ENCODE measurements at places on chromosomes 4 and X.
A peak's percentile ranks its signal among the peaks of the same experiment; 100 is the strongest.

GRCh38 chr4:8255698-8256441 is 13.7 kb upstream of the HTRA3 start:
- no peak for DNase-seq

- peak; percentile 69 for DNase-seq
These were observed 795 bp upstream of the SH3KBP1 start for GRCh38 chrX:19887911-19888879.

GRCh38 chr4:19944251-19944650 is 307.5 kb upstream of the SLIT2 start:
- DNase-seq: no peak

DNA sequence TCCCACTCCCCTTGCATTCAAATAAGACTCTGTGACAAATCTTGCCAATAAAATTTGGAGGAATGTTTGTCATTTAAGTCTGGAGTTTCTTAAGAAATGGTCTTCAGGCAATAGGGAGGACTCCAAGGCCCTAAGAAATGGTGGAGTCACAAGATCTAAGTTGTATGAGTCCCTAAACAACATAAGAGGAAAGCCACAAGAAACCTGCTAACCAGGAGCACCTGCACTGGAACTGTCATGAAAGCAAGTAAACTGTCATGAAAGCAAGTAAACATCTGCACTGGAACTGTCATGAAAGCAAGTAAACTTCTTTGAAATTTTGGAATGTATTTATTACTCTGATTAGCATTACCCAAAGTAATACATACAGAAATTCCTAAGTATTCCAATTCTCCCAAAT is 3.5 kb downstream of the CNOT6L start:
- no peak for DNase-seq

DNA sequence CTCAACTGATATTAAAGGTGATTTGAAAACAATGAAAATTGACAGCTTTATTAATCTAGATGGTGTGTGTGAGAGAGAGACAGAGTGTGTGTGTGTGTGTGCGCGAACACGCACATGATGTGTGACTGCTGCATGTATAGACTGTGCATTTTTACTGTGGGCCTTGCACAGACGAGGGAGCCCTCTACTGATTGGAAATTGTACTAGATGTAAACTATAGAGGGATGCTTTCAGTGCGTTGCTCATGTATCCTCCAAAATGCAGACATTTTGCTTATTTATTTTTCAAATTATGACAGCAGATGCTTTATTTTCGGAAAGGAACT is 168.4 kb upstream of the GK2 start:
- DNase-seq: peak; percentile 30

DNA sequence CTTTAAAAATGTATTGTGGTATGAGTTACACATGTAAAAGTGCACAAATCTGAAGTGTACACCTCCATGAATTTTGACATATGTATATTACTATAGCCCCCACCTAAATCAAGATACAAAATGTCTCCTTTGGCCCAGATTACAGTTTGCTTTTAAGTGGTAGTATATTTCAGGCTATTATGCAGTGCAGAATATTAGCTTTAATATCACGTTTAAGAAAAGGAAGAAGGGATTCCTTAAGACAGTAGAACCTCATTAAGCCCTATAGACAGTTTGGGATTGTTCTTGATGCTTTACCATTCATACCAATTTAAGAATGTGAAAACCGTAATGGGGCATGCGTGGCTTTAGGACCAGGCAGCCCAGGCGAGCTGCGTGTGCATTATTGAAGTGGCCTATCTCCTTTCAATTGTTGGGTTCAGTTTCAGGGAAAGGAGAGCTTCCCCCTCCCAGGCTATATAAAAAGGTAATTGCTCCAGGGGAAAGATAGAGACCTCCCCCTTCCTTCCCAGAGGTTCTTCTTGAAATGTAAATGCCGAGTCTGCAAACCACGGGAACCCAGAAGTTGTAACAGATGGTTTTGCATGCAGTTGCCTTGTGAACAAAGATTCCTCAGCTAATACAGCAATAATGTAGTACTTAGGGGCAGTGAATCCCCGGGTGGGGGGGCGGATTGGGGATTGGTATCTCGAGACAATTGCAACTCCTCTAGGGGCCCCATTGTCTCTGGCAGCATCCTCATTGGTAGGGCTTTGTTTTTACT is 106.1 kb downstream of the UCHL1 start:
- no peak for DNase-seq

DNA sequence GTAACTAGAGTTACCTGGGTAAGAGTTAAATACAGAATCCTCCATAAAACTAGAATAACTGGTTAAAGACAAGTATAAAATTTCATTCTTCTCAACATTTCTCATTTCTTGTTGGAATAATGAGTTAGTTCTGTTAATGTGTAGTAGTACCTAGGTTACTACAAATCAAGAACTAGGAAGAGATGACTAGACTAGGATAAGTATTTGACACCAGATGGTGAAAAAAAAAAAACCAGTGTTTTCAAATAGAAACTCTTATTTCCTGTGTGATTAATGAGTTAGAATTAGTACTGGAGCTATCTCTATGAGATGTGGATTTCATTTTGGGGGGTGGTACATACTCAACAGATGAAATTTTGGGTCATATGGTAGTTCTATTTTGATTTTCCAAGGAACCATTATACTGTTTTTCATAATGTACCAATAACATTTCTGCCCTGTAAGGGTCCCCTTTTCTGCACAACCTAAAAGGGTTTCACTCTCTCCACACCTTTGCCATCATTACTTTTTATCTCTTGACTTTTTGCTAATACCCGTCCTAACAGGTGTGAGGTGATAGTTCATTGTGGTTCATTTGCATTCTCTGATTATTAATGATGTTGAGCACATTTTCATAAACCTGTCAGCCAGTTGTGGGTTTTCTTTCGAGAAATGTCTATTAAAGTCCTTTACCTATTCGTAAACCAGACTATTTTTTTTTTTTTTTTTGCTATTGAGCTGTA is 1.7 kb upstream of the VCX start:
- DNase-seq: no peak

DNA sequence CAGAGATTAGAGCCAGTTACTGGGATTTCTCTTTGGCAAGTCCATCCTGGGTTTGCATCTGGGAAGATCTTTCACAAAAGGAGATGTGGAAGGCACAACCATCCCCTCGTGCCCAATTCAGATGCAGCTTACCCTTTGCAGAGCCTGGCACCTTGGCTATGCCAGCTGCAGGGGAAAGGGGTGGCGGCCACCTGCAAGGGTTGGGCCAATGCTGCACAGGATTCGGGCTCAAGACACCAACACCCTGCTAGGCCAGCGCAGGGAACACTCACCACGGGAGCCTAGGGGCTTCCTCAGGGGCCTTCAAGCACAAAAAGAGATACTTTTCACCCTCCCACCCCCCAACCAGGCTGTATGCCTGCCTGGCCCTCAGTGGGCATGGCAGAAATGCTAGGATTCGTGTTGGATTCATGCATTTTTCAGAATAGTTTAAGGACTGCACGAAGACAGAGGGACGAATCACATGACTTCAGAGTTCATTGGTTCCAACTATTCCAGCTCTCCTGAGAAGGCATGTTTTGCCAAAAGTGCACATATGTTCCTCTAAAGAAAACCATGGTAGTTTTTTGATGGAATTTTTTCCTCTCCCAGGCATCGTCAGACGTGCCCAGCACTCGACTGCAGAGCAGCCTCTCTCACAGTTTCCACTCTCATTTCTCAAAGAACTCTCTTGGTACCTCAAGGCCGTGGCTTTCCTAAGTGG is 94.4 kb downstream of the PHKA2 start:
- DNase-seq: no peak

DNA sequence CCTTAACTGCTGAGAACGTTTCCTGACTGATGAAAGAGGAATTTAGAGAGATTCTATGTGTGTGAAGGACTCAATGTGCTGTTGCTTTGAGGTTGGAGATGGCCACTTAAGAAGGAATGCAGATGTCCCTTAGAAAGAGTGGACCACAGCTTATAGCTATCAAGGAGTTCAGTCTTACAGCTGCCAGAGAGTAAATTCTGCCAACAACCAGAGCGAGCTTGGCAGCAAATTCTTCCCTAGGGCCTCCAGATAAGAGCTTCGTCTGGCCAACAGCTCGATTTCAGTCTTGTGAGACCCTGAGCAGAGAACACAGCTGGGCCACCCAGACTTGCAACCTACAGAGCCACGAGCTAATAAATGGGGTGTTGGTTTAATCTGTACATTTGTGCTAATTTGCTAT is 21.8 kb downstream of the MID1 start:
- DNase-seq: no peak

- DNase-seq: no peak
These were observed 6.0 kb downstream of the RASL11B start for GRCh38 chr4:52868133-52868532.

GRCh38 chrX:120749141-120749846 is 119.4 kb upstream of the C1GALT1C1 start:
- DNase-seq: no peak

- no peak for DNase-seq
These were observed 144.4 kb downstream of the TMA16 start for GRCh38 chr4:163638909-163639308.

- no peak for DNase-seq
These were observed 13.9 kb downstream of the RP2 start for GRCh38 chrX:46850771-46851170.

GRCh38 chrX:47489507-47490275 is 6.7 kb upstream of the ZNF41 start:
- DNase-seq: no peak

- peak; percentile 59 for DNase-seq
These were observed 102.0 kb downstream of the PTTG2 start for GRCh38 chr4:38062088-38062775.

GRCh38 chr4:119493886-119494285 is 134.7 kb downstream of the PDE5A start:
- no peak for DNase-seq

Measured in fibroblast of skin of left quadriceps (primary cell).